ENCODE measurements at places on chromosomes 6 and 20.
A peak's percentile ranks its signal among the peaks of the same experiment; 100 is the strongest.

DNA sequence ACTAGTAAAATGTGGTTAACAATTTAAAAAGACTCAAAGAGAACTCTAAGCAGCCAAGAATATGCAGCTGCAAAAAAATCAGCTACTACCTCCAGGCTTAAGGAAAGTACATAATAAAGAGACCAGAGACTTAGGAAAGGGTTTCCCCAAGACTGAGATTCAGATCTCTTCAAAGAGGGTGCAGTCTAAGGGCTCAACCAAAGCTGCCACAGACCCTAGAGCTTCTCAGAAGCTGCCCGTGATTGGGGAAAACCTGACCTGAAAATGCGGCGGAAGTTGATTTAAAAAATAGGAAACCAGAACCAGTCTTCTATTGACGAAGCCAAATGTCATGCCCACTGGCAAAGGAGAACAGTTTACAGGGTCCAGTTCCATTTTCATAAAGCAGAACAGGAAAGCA lies 516.8 kb upstream of the MARCKS start:
- DNase-seq, result no peak

GRCh38 chr6:118298476-118299427 lies 249.3 kb upstream of the PLN start:
- no peak for DNase-seq

GRCh38 chr6:131952886-131953509 lies 1.8 kb upstream of the CCN2 start:
- no peak for DNase-seq

GRCh38 chr20:46959821-46960220 lies 65.2 kb downstream of the EYA2 start:
- DNase-seq, result no peak

GRCh38 chr20:49507741-49508434 lies 25.4 kb upstream of the KCNB1 start:
- no peak for DNase-seq

GRCh38 chr6:85864453-85865401 lies 222.0 kb upstream of the SYNCRIP start:
- DNase-seq, result no peak

GRCh38 chr6:21382821-21383449 lies 210.6 kb upstream of the SOX4 start:
- DNase-seq, result no peak

- no peak for DNase-seq
Observed at GRCh38 chr20:1467355-1468116, 887 bp upstream of the NSFL1C start.

DNA sequence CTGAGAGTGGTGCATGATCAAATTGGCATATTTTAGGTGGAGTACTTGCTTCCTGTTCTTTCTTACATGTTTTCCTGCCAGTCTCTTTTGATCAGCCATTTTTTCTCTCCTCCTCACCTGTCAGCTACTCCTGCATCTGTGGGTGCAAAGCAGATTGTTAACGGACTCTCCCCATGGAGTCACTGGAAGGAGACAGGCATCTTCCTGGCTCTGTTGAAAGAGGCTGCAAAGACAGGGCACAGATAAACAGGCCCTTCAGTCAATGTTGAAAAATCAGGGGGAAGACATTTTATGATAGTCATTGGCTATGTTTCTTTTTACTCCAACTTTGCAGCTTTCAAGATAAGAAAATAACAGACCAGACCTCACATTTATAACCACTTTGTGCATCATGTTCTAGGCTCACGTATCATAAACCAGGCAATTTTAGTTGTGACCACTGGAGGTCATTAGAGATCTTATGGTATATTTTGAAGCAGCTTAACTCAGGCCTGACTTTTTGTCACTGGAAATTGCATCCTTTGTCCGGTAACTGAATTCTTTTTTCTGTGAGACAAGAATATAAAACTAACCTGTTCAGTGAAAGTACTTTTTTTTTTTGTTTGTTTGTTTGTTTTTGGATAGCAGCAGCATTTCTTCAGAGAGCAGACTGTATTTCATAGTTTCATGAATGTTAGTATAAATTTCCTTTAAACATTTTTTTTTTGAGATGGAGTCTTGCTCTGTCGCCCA lies 20.1 kb downstream of the ECT2L start:
- no peak for DNase-seq

DNA sequence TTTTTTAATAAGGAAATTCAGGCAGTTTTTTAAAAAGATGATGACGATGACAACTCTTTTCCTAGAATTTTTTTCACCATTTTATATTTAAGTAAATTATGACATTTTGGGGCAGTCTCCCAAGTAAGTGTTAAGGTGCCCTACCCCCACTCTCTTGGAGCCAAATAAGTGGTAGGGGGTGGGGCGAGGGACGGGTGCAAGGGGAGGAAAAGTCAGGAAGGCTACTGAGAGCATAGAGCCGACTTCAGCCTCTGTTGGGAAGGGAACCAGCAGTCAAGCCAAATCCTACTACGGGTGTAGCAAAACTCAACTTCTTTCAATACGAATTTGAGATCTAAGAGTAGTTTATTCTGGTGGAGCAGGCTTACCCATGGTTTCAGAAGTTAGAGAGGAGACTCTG lies 54.4 kb downstream of the KIZ start:
- DNase-seq, result no peak

DNA sequence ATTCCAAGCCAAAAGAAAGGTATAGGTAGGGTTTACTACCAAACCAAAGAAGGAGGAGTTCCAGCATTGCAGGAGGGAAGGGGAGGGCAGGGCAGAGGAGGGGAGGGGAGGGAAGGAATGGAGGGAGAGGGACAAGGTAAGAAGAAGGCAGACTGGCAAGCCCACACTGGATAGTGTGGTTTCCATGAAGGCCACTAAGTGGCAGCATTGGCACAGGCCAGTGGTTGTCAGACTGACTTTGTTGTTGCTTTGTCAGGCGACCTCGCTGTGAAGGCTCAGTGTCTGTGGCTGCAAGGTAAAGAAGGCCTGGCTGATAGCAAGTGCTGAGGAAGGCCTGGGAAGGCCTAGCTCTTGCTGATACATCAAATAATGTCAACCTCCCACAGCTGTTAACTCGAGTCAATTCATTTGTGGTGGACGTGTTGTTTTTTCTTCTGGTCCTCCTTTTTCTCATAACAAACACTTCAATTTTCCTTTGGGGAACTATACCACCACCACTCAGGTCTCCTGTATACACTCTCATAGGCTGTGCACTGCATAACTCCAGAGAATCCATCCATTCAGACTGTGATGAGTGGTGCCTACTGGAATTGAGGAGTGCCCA lies 7.7 kb upstream of the ZNF334 start:
- peak; percentile 35 for DNase-seq

DNA sequence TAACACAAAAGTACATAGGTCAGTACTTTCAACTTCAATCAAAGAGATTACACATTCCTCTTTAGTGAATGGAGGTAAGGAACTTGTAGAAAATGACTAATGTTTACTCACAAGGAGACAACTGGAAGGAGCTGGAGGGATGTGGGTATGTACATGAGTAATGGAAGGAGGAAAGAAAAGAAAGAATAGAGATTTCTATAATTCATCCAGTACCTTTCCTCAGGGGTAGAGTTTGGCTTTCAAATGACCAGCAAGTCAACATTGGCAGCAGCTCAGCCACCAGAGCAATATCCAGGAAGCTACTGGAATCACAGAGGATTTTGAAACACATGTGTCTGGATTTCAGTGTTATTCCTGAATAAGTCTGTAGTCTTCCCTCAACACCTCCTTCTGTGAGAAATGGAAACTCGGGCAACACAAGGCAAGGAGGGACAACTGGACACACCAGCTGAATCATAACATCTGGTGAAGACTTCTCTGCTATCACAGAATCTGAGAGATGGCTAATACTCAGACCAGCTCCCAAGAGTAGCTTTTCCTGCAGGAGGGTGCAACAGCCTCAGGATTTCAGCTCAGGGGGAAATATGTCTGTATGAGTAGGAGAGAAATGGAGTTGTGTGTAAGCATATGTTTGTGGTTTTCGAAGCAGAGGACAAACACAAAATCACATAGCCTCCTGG lies 98.8 kb downstream of the HAO1 start:
- DNase-seq, result no peak

GRCh38 chr20:33914919-33915318 lies 78.8 kb upstream of the RALY start:
- DNase-seq, result peak; percentile 9

- DNase-seq, result no peak
Observed at GRCh38 chr20:35726842-35727711, 15.0 kb downstream of the RBM39 start.

DNA sequence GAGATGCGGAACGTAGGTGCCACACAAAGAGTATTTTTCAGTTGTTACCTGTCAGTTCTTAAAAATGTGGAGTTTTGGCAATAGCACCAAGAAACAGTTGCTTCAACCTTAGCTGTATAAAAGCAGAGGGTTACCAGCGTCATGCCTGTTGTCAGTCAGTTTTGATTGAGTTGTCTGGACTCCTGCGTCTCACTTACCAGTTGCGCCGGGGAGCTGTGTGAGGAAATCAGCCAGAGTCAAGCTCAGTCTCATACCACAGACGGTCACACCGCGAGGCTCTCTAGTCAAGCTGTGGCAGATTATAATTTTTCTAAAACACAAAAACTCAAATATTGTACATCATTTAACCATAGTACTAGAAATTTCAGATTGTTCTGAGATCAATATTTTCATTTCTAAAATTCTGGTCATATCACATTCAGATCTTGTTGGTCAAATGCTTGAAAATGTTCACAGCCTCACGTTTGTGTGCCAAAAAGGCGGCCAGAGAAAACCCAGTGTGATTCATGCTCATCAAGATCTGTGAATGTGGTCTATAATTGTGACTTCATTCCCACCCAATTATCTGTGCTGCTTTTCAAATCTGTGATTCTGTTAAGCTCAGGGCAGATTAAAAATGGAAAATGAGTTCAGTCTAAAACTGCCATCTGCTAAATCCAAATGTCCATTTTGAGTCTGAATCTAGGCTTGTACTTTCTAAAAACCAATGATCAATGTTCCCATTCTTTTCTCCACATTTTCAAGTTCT lies 37.5 kb downstream of the SASH1 start:
- no peak for DNase-seq

- DNase-seq, result no peak
Observed at GRCh38 chr20:57683881-57684807, 25.7 kb downstream of the PMEPA1 start.

Measured in activated T-cell treated with anti-CD3 and anti-CD28 coated beads for 48 hours (primary cell).